Mesenteric fat pad (tissue), 1 donor: ENCODE measurements at places on chromosomes 12 and 14.
A peak's percentile ranks its signal among the peaks of the same experiment; 100 is the strongest.

DNA sequence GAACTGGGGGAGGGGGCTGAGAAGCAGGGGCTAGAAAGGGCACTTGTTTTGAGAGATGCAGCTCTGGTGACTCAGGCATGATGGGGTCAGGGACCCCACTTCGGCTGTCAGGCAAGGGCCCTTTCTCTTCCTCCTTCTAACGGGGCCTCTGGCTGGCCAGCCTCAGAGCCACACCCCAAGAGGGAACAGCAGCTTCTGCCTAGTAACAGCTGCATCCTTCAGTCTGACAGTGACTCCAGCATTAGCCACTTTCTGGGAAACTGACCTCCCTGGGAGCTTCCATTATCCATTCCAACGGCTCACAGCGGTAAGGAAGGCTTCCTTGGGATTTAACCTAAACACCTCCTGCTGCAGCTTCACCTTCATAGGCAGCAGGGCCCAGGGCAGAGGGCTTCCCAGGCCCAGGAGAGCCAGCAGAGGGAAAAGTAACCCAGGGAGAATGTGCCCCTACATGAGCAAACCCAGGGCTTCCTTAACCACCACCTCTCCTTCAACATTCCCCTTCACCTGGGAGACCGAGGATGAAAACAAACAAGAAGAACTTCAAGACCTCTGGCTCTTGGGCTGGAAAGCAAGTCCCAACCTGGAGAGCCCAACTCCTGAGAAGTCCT, 2.7 kb downstream of the NCKAP5L start:
- DNase-seq: peak; percentile 89

DNA sequence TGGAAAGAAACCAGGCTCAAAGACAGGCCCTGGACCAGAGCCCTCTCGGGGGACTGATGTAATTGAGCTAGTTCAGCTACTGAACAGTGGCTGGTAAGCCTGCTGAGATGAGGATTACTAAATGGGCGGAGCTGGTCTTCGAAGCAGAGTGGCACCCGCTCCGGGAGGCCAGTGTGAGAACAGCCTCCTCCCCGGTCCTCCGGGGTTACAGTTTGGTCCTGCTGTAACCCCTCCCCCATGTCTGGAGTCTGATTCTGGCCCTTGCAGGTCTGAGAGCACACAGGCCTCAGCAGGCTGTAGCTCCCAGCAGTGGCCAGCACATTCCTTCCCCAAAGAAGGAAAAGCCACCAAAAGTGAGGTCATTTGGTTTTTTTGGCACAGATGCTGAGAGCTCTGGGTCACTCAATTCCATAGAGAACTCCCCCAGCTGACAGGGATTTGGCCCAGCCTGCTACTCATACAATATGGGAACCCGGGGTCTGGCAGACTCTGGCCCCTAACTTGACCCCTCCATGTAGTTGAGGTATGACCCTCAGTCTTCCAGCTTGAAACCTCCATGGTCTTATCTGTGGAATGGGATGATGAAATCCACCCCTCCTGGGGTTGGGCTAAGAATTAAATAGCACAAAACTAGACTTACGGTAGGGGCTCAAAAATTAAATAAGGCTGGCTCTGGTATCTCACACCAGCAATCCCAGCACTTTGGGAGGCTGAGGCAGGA, 39.0 kb downstream of the ACTN1 start:
- DNase-seq: no peak

- DNase-seq: no peak
Measured at GRCh38 chr14:83255015-83255726, 1721.5 kb upstream of the SEL1L start.

GRCh38 chr12:115012861-115013235, 328.9 kb upstream of the TBX3 start:
- DNase-seq: no peak

GRCh38 chr12:93229494-93230325, 148.0 kb upstream of the NUDT4 start:
- no peak for DNase-seq

- no peak for DNase-seq
Measured at GRCh38 chr12:89893972-89894706, 185.5 kb upstream of the ATP2B1 start.

- no peak for DNase-seq
Measured at GRCh38 chr14:29940482-29940881, 12.8 kb upstream of the PRKD1 start.

GRCh38 chr12:28223858-28224257, 33.6 kb downstream of the CCDC91 start:
- no peak for DNase-seq

- no peak for DNase-seq
Measured at GRCh38 chr12:6310771-6311610, 509 bp downstream of the PLEKHG6 start.

DNA sequence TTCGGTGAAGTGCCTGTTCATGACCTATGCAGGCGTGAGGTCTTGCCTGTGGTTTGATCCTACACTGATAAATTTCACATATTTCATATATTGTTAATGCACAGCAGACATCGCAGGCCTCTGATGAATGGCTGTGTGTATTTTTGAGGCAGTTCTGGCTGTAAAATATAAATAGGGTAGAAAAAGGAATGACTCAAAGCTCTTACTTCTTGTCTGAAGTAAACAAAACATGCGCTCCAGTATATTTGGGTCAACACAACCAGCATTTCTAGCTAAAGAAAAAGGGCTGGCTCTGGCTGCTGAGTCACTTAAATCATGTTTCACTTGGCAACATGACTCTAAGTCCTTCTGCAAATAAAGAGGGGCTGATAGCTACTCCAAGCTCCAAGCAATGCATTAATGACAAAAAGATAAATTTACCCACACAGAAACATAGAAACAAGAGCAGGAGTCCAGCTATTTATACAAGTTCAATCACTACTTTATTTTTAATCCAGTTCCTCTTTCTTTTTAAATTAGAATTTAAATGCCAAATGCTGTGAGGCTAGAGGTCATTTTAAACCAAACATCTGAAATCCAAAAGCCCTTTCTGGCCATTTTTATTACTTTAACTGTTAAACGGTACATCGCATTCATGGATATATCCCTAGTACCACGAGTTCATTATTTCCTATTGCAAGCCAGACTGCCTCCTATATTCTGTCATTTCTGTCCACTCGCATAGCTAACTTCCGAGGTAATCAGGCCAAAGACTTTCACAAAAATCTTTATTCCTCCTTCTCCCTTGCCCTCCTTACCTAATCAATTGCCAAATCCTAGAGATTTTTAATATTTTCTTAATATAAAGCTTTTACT, 54.3 kb upstream of the TMCC3 start:
- no peak for DNase-seq

DNA sequence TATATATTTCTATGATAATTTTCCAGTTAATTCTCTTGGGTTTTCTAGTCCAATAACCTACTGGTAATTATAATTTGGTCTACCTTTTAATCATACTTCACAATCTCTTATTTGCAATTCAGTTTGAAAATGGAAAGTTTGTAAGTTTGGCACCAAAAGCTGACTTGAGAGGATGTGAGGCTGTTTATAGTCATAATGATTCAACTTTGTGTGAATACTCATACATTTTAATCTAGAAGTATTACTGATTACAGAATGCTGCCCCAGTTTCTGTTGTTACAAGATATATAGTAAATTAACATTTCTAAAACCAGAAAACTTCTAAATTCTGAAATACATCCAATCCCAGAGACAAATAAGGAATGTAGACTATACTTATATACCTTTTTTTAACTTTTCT, 158.2 kb downstream of the SLC38A4 start:
- no peak for DNase-seq

DNA sequence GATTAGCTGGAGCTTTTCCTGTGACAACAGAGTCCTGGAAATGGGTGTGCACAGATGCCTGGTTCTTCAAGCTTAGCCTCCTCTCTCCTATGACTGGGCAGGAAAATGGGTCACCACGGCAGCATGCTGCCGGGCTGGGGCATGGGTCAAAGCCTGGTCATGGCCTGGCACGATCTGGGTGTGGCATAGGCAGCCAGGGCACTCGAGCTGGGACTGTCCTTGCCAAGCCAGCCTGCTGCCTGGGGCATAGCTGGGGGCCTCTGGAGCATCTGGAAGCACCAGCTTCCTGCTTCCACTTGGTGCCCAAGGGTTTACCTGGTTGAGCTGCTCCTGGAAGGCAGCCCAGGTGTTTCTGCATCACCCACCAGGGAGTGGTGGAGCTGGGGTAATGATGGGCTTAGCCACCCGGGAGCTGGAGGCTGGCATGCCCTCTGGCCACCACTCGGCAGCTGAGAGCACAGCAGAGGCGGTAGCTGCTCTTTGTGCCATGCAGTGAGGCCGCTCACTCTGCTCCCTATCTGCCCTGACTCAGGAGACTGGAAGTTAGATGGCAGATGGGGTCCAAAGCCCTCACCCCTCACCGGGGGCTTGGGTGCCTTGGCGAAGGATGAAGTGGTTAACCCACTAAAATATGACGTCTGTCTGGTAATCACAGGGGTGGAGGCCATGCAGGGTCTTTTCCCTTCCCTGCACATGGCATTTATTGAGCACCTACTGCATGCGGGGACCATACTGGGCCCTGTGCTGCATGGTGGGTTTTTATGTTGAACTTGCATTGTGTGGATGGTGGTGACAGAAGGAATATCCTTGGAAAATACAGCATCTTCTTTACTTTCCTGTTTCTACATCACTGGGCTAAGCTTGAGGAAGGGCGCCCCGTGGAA, 1.7 kb downstream of the OTUB2 start:
- no peak for DNase-seq

DNA sequence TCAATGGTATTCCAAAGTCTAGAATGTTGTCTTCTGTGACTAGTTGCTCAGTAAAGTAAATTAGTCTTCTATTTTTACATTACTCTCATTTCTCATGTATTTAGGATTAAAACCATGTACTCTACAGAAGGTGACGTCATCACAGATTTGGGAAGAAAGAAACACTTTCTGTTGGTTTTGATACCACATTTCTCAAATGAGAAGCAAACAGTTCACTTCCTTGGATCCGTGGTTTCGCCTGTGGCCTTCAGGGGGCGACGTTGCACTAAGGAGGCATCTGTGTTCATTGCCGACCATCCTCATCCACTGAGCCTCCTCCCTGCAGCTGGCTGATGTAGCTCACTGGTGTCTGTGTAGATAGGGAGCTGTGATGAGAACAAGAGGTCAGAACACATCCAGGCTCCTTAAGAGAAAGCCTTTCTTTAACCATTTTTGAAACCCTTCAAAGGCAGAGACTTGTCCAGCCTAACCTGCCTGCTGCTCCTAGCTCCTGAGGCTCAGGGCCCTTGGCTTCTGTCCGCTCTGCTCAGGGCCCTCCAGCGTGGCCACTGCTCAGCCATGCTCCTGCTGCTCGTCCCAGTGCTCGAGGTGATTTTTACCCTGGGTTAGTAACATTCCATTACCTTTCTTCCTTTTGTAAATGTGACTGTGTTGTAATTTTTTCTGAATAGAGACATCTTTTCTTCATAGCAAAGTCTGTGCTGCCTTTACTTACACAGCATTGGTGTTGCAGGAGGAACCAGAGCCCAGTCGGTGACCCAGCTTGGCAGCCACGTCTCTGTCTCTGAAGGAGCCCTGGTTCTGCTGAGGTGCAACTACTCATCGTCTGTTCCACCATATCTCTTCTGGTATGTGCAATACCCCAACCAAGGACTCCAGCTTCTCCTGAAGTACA, 220.6 kb upstream of the OR4E1 start:
- DNase-seq: no peak

DNA sequence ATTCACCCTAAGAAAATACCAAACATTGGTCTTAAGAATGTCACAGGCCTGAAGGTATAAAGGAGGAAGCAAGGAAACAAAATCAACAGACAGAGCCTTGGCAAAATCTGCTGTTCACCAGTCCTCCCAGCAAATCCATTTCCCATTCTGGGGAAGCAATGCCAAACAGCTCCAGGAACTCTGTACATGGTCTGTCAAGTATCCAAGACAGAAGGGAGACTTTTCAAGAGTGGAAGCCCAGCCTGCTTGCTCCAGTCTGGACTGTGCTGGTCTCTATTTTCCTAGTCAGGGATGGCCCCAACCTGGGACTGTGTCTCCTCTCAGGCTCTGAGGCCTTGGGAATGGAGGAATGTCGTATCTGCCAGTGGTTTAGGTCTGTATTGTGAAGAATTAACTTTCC, 251.5 kb downstream of the DAD1 start:
- no peak for DNase-seq

- DNase-seq: no peak
Measured at GRCh38 chr12:19153396-19153795, 23.9 kb downstream of the PLEKHA5 start.

DNA sequence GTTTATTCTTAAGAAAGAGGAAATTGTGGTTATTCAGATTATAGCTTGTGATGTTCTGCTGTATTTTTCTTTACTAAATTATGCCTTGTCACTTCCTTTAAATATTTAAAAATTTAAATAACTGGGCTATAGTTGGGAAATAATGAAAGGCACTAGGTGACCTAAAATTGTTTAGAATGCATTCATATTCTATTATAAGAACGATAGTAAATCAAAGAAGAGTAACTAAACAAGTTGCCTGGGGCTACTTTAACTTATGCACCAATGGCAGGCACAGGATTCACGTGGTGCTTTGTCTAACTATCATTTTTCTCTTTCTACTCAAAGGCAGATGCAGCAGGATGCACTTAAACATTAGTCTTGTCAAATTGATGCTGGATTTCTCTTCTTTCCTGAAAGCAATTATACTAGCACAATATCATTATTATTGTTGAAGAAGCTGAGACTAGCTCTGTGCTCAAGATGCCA, 190.7 kb upstream of the PPFIA2 start:
- DNase-seq: no peak

GRCh38 chr12:118220702-118221101, 84.8 kb downstream of the PEBP1 start:
- no peak for DNase-seq
